GM04503 (cell line): ENCODE measurements at places on chromosomes 13 and 19.
A peak's percentile ranks its signal among the peaks of the same experiment; 100 is the strongest.

DNA sequence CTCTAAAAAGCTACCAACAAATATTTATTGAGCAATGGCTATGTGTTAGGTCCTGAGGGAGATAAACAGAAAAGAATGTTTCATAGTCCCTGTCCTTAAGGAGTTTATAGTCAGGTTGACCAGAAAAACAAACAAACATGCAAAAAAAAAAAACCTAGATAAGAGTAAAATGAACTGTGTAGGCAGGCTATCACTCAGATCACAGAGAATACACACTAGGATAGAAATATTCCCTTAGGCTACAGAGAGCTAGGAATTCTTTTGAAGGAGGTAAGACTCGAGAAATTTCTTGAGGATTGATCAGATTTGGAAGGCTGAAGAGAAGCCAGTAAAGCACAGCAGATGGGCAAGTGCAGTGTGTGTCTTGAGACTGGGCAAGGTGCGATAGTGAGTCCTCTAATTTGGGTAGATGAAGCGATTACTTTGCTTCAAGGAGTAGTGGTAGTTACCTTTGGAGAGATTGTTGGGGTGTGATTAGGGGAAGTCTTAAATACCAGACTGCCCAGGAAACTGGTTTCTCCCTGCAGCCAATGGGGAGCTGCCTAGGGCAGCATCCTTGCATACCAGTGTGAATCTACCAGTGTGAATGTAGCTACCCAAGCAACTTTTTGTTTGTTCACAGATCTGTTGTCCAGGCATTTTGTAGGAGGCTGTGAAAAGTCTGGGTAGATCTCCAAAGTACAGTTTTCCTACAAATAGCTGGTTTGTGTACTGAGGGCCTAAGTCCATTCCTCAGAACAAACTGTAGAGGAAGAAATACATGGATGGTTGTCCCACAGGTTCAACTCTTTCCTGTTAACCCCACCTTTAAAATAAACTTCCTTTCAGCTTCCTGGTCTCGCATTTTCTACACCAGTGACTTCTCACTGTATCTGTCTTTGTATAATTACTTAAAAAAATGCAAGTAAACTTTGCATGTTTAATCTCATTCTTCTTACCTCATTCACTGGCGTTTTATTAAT lies 314.1 kb downstream of the KLF5 start:
- DNase-seq = no peak

DNA sequence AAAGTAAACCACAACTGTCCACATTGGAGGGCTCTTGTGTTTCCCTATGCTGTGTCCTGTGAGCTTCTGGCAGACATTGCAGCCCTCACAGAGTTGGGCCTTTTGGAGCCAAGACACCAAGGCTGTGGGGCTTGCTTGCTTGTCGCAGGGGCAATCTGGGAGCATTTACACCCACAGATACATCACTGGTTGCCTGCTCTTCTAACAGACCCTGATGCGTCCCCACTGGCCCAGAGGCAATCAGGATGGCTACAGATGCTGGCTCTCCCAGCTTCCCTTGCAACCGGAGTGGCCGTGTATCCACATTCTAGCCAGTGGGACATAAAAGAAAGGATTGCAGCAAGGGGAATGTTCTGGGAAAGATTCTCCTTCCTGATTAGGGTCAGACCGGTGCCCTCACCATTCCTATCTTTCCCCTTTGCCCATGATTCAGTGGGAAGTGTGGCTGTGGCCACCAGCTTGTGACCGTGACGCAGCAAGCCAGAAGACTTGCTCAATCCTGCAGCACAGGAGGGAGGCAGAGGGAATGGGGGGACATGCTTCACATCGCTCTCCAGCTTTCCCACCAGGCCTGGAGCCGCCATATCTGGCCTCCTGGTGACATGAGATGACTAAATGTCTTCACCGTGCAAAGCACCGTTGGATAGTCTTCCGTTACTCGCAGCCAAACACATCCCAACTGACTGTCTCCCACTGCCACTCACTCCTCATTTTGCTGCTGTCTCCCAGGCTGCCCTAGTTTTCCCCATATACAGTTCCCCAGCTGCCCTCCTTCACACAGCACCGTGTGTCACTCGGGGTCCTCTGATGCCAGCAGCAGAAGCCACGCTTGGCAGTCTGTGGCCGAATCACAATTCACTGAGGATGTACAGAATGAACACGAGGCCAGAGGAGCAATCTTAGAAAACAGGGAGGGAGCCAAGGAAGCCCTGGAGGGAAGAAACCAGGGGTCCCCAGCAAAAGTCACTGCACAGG lies 151.0 kb downstream of the DPF1 start:
- DNase-seq = no peak

DNA sequence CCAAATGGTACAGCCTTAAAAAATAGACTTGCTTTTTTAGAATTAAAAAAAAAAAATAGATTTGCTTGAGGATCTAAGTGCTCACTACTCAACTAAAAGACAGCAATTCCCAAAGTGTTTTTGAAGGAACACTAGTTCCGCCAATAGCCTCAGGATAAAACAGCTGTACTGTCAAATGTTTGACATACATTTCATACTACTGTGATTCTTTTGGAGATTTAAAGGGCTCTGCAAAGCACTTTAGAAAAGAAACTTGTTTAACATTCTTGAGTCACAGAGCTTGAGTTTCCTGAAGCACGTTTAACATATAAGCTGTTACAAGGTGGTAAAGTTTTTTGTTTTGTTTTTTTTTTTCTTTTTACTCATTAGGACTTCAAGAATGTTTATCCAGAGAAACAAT lies 23.1 kb upstream of the KLF5 start:
- no peak for DNase-seq

GRCh38 chr13:110509971-110510786 lies 51.3 kb downstream of the RAB20 start:
- no peak for DNase-seq

GRCh38 chr13:39148513-39148961 lies 110.3 kb downstream of the NHLRC3 start:
- DNase-seq = peak; percentile 76

DNA sequence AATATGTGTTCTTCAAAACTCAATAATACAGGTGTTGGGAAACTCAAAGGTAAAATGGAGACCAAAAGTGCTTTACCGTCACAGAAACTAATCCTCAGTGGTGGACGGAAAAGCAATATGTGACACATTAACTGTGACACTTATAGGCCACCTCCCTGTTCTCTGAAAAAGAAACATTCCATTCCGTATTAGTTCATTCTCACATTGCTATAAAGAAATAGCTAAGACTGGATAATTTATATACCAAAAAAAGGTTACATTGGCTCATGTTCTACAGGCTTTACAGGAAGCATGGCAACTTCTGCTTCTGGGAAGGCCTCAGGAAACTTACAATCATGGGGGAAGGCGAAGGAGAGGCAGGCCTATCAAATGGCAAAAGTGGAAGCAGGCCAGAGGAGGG lies 435.3 kb upstream of the HTR2A start:
- DNase-seq = no peak

GRCh38 chr13:111977179-111977506 lies 89.8 kb upstream of the SOX1 start:
- no peak for DNase-seq

- DNase-seq = no peak
Observed at GRCh38 chr13:33545492-33545891, 259.9 kb upstream of the STARD13 start.

GRCh38 chr19:53772943-53773342 lies 51.2 kb downstream of the NLRP12 start:
- DNase-seq = peak; percentile 16

DNA sequence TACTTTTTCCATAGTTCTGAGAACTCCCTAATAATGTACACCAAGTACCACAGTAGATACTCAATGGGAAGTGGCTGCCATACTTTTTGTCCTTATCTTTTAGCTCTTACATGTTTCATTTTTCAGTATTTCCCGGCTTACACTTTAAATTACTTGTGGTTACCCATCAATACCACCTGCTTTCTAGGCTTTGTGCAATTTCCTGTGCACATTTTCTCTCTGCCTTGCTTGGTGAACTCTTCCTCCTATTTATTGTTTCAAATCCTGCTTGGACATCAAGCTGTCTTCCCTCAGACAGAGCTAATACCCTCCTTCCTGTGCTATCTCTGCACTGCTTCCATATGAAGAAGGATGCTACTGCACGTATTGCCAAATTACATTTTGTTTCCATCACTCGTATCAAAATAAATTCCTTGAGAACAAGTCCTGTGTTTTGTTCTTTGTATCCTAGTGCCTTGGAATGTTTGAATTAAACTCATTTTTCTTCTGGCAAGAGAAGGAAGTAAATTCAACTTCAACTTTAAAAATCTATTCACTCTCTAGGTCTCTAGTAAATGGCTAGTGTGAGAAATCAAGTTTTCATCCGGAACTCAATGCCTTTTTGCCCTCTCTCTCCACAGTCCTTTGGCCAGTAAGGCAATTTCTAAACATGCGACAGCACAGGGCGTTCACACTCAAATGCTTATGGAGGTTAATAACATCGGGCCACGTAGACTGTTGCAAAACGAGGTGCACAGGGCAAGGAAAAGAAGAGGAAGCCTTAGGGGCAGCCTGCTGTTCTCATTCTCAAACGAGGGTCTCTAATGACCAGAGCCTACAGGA lies 5.6 kb downstream of the ZAR1L start:
- no peak for DNase-seq

DNA sequence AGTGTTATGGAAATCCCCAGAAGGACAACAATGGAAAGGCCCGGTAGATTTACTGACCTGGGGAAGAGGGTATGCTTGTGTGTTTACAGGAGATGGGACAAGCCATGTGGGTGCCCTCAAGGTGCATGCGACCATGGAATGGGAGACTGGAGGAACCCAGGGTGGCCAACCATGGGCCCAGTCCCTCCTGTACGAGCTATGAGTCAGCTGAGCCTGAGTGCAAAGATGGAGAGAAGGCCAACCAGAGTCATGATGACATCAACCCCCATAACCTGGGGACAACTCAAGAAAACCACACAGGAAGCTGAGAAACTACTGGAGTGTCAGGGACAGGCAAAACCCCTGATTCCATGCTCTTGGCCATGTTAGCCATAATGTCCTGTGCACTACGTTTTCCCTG lies 7.8 kb downstream of the ZNF350 start:
- DNase-seq = no peak

DNA sequence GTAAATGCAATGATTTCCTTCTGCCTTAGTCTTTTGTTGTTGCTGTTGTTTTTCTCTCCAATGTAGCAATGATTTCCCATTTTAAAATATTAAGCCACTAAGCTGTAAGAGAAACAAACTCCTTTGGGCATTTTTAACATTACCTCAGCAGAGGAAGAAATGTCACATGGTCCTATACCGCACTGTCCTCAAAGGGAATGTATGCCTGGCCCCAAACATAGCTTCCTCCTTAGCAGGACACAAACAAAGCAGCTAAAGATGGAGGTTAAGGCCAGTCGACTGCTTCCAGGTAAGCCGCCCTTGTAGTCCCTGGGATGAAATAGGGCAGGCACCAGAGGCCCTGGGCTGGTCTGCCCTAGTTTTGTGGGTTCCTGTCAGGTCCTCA lies 249.0 kb downstream of the TSHZ3 start:
- DNase-seq = no peak

GRCh38 chr13:113360446-113360845 lies 3.5 kb downstream of the GRTP1 start:
- no peak for DNase-seq

DNA sequence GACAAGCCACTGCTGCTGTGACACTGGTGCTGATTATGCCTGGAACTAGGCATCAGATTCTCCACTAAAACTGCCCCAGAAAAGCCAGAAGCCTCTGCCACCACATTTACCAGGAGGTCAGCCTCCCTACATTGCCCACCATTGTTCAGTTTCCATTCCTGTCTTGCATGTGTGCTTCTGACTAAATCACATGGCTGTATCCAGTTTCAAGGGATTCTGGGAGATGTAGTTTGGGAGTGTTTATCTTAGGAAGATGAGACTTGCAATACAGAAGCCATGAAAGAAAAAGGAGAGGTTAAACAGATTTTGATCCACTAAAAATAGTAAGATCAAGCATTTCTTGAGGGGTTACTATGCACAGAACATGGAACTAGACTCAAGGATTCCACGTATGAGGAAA lies 40.7 kb upstream of the SERPINE3 start:
- DNase-seq = no peak

DNA sequence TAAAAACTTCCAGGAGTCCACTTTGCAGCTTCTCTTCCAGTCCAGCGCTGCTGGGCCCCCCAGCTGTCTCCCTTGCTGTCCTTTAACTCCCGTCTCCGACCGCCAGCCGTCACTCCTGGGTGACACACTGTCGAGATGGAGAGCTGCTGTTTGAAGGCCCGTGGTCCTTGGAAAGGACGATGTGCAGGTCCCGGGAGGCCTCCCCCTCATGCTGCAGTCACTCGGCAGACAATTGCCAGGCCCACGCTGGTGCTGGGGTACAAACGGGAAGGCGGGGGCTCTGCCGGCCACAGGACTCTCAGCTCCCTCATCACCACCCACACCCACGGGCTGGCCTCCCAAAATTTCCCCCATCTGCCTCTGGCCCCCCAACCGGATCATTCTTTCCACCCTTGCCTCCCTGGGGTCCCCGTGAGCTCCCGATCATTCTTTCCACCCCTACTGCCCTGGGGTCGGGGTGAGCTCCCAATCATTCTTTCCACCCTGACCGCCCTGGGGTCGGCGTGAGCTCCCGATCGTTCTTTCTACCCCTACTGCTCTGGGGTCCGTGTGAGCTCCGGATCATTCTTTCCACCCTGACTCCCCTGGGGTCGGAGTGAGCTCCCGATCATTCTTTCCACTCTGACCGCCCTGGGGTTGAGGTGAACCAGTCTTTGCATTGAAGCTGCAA lies 16.0 kb upstream of the ZNF554 start:
- DNase-seq = no peak

- DNase-seq = no peak
Observed at GRCh38 chr13:59442944-59443486, 720.7 kb downstream of the DIAPH3 start.

GRCh38 chr13:110485604-110486003 lies 75.9 kb downstream of the RAB20 start:
- DNase-seq = no peak

DNA sequence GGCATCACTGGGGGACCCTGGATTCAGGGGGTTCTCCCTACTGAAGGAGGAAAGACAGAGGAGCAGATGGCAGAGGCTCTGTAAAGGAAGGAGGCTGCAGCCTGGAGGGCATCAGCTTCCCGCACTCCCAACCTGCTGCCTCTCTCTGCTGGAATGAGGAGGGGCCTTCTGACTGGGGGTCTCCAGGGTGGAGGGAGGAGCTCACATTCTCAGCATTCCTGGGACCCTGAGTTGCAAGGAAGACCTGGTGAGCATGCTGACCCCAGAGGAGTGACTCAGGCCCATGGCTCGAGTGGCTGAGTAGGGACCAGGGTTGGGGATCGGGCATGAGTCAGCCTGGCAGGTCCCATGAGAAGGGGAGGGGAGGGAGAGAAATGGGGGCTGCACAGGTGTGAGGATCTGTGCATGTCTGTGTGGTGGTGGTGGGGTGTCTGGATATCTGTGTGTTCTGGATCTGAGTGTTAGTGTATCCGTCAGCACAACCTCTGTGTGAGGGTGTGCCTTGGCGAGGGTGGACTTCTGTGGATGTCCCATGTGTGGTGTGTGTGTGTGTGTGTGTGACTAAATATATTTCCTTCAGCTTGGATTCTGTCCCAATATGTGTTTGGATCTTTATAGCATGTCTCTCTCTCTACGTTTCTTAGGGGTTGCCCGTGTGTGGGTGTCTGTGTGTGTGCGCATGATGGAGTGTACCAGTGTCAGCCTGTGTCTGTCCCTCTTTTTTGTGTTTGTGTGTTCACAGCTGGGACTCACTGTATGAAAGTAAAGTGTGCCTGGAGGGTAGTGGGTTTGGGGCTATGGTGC lies 4.6 kb downstream of the AXL start:
- DNase-seq = peak; percentile 54

GRCh38 chr13:94435604-94436226 lies 43.8 kb downstream of the DCT start:
- peak; percentile 17 for DNase-seq

- no peak for DNase-seq
Observed at GRCh38 chr19:18137657-18138339, 15.2 kb upstream of the PIK3R2 start.

- DNase-seq = no peak
Observed at GRCh38 chr19:6531956-6532243, 1.1 kb downstream of the TNFSF9 start.
